ENCODE measurements at places on chromosomes 11 and 22.

DNA sequence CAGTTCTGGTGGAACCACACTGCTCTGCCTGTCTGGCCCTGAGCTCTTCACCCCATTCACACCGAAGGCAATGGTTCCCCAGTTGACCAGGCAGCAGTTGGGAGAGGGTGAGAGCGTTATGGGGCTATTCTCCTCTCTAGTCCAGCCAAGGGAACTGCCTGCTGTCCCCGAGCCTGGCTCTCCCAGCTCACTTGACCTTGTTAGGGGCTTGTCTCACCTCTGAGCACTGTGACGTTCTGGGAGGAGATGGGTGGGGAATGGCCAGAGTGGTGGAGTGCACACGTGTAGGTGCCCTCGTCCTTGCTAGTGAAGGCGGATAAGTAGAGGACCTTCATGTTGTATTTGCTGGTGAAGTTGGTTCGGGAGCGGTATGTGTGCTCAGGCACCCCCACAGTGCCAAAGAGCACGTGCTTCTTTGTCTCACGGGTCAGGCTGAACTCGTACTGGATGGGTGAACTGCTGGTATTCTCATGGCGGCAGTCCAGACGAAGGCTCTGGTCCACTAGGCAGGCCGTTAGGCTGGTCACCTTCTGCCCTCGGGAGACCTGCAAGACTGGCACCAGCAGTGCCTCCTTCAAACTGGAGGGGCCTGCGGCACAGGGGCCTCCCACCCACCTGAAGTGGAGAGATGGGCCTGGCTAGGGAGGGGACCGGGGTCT, 3.0 kb downstream of the THY1 start:
- no peak for DNase-seq

- no peak for DNase-seq
Observed at GRCh38 chr11:47765086-47765485, 2.1 kb downstream of the FNBP4 start.

DNA sequence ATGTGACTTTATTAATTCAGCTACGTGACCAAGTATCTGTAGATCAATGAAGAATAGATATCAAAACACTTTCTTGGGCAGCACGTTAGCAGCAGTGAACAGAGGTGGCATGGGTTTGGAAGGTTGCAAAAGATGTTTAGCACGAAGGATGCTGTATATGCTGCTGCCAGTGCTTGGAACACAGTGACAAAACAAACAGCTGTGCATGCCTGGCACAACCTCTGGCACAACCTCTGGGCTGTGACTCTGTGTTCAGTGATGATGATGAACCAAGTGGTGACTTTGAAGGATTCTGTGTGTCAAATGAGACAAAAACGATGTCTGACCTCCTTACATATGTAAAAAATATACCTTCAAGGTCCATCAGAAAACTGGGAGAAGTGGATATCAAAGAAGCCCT, 104.7 kb downstream of the TBC1D22A start:
- DNase-seq: no peak

- peak; percentile 2 for DNase-seq
Observed at GRCh38 chr11:21810650-21811049, 382.2 kb upstream of the ANO5 start.

DNA sequence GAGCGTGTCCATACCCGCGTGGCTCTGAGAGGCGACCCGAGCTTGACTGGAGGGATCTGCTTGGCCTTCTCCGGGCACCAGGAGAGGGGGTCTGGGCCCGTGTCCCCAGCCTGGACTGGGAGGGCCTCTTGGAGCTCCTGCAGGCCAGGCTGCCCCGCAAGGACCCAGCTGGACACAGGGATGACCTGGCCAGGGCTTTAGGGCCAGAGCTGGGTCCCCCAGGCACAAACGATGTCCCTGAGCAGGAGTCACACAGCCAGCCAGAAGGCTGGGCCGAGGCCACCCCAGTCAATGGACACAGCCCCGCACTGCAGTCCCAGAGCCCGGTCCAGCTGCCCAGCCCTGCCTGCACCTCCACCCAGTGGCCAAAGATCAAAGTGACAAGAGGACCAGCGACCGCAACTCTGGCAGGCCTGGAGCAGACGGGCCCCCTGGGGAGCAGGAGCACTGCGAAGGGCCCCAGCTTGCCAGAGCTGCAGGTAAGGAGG, 38.2 kb downstream of the TRIOBP start:
- DNase-seq: peak; percentile 68

DNA sequence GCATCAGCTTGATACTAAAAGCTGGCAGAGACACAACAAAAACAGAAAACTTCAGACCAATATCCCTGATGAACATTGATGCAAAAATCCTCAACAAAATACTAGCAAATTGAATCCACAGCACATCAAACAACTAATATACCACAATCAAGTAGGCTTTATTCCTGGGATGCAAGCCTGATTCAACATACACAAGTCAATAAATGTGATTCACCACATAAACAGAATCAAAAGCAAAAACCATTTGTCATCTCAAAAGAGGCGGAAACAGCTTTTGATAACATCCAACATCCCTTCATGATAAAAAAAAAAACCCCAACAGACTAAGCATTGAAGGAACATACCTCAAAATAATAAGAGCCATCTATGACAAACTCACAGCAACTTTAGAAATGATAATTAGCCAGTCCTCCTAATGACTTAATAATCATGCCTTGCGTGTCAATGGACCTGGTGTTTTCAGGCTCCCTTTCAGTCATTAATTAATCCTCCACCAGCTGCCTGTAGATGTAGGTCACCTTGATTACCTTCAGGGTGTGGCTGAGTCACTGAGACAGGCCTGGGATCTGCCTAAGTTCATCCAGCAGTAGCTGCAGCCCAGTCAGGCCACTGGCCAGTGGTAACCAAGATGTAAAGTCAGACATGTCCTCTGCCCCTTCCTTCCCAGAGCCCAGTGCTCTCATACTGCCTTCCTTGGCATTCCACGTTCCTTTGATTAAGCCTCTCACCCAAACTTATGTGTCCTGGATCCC, 109.8 kb downstream of the EHF start:
- no peak for DNase-seq

DNA sequence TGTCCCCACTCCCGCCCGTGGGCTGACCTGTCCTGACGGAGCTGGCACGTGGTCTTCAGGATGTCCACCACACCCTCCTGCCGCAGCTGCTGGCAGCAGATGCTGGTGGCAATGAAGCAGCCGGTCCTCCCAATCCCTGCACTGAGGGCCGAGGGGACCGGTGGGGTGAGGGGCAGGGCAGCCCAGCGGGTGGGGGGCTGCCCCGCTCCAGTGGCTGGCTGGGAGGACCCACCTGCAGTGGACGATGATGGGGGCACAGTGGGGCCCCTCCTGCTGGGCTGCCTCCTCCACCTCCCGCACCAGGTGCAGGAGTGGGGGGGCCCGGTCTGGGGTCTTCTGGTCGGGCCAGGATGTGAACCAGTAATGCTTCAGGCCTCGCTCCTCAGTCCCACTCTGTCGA, 3.4 kb upstream of the IGSF22 start:
- DNase-seq: no peak

DNA sequence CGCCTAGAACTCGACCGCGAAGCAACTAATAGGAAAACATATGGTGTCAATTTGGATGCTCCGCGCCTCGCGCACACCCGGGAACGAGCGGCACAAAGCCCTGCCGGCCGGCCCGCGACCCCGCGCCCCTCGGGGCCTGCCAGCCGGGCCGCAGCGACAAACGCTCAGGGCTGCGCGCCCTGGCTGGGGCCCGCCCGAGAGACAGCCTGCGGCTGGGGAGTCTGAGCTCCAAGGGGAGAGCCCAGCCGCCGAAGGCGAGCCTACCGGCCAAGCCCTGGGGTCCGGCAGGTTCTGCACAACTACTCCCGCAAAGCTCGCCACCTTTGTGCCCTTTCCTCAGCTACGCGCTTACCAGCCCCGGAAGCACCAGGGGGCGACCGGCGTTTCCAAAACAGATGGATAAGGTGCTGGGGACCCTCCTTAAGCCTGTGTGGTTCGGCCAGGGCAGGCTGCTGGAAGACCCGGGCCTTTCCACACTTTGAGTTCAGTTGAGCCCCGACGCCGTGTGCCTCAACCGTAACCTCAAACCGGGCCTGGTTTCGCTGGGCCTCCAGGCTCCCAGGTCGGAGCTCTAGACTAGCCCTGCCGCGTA, 6.0 kb downstream of the PAX6 start:
- DNase-seq: no peak

GRCh38 chr11:69231466-69232018, 62.4 kb upstream of the MYEOV start:
- DNase-seq: no peak

GRCh38 chr11:28448186-28448585, 340.0 kb downstream of the METTL15 start:
- no peak for DNase-seq

DNA sequence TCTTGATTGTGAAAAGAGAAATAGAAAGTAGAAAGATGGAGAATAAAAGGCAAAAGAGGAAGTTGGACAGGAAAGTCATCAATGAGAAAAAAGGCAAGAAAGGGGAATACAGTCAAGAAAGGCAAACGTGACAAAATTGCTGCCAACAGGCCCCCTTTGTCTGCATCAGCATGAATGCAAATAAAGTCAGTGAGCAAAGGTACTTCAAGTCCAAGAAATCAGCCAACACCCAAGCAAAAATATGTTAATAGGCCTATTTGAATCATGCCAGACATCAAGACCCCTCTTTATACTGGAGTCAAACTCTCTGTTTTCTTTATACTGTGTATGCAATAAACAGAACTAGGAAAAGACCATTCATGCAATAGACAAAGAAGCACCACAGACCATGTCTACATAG, 34.3 kb downstream of the GUCY1A2 start:
- DNase-seq: no peak

Data from suppressor macrophage treated with lipopolysaccharide for 1 hour (primary cell).